Left renal pelvis (tissue), 4 donors: ENCODE measurements at places on chromosomes 2 and 18. TPM values are rescaled to one million over a fixed set of nuclear protein-coding genes. Genes with fewer than 3 reads are reported as not detected.

GRCh38 chr2:28325567-28326468 is 66.8 kb upstream of the FOSL2 start:
- DNase-seq = no peak

GRCh38 chr2:200408428-200409316 is 101.2 kb downstream of the KCTD18 start:
- no peak for DNase-seq

DNA sequence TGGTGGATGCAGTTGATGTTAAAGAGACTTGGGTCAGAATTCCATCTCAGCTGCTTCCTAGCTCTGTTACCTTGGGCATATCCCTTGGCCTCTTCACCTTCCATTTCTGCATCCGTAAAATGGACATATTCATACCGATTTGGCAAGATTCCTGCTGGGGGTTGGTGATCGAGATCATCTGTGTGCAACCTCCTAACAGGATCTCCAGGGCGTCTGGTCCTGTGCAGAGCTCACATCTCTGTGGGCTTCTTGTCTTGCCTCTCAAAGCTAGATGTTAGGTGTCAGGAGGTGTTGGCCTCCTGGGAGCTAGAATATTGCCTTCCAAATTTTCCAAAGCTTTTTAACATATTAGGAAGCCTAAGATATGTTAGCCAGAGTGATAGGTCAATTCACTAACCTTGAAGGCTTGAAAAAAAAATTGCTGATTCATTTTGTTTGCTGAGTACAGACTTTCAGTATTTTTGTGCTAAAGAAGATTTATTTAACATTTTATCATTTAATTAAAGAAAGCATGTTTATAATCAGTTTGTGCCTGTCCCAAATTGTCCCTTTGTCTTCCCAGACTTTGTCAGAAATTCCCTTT is 69.7 kb upstream of the ZNF516 start:
- no peak for DNase-seq

GRCh38 chr2:157309878-157310277 is 15.7 kb downstream of the ERMN start:
- no peak for DNase-seq

DNA sequence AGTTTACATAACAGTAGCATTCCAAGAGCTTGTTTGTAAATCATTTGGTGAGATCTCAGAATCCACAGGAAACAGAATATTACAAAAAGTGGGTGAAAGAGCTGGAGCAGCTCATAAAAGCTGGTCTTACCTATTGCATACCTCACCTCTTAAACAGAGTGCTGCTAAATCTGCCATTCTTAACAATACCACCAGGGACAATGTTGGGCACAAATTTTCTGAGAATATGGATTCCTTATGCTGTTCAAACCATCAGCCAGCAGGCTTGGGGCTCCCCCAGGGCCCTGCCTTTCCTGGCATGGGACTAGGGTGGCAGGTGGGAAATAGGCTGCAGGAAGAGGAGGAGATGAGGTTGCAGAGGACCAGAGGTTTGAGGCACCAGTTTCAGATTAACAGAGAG is 55.6 kb downstream of the TGFA start:
- no peak for DNase-seq

Gene CNTNAP5
- 0.06 TPM for polyA plus RNA-seq
